BE2C (cell line): ENCODE measurements at places on chromosomes 13 and 19.

DNA sequence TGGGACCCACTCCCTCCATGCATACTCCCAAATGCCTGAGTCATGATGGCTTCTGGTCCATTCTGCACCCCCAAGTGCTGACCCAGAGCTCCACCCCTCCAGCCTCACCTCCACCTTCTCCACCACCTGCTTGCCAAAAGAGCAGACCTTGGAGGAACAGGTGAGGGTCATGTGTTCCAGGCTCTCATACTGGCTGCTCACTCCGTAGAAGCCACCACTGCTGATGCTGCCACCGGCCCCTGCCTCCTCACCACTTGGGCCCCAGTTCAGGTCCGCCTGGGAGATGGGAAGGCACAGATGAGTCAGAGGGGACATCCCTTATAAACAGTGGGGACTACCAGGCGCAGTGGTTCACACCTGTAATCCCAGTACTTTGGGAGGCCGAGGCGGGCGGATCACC is 7.9 kb downstream of the CD37 start:
- no peak for DNase-seq

DNA sequence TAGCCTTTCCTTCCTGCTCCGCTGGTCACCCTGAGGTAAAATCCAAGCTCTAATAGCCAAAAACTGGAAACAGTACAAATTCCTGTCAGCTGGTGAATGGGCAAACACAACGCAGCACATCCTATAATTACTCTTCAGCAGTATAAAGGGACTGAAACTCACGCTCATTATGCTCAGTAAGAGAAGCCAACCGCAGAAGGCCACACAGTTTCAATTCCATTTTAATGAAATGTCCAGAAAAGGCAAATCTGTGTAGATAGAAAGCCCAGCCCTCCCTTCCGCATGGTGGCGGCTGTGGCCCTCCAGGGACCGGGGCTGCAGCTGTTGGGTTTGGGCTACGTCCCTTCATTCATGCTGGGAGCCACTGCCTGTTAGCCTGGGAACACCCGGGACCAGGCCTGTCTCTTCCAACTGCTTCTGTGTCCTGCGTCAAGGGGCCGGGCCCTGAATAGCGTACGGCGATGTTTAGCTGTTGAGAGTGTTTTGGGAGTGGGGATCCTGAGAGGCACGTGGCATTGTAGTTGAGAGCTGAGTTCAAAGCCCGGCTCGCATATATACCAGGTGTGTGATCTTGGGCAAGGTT is 23.5 kb downstream of the NKPD1 start:
- peak; percentile 11 for DNase-seq

DNA sequence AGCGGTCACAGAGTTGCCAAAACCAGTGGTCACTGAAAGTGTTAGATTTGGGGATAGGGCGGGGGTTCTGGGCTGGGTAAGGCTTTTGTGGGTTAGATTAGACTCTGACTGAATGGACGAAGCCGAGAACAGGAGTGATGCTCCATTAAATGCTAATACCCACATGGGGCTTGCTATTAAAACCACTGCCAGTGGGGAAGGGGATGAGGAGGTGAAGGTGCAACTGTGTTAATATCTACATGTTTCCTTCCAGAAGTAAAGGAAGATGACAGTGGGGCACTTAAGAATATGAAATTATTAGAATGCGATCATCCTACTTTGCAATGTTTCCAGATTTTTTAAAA is 573 bp upstream of the ZNF614 start:
- DNase-seq: no peak

GRCh38 chr13:29125934-29126424 is 305.8 kb downstream of the MTUS2 start:
- DNase-seq: no peak
